ENCODE measurements at places on chromosomes 13 and 19. TPM values are rescaled to one million over a fixed set of nuclear protein-coding genes. Genes with fewer than 3 reads are reported as not detected.

- no peak for DNase-seq
Measured at GRCh38 chr19:6599866-6600454, 9.0 kb upstream of the CD70 start.

GRCh38 chr19:53977429-53977990 is 13.9 kb upstream of the CACNG6 start:
- peak; percentile 60 for DNase-seq

- no peak for DNase-seq
Measured at GRCh38 chr19:9407827-9408226, 27.5 kb downstream of the ZNF266 start.

GRCh38 chr19:10800488-10800887 is 35.5 kb downstream of the TMED1 start:
- DNase-seq: no peak

- DNase-seq: no peak
Measured at GRCh38 chr19:28687296-28687695, 525.7 kb downstream of the UQCRFS1 start.

GRCh38 chr13:51252954-51253532 is 30.8 kb downstream of the FAM124A start:
- no peak for DNase-seq

DNA sequence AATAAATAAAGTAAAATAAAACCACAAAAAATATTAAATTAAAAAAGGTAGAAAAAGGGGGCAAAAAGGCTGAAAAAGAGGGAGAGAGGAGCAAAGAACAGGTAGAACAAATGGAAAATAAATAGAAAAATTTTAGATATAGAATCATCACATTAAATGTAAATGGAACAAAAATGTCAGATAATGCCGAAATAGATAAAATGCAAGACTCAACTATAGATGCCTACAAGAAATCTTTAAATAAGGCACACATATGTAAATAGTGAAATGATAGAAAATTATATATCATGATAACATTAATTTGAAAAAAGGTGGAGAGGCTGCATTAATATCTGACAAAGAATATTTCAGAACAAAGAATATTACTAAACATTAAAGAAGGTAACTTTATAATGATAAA is 477.1 kb upstream of the SPRY2 start:
- DNase-seq: no peak

DNA sequence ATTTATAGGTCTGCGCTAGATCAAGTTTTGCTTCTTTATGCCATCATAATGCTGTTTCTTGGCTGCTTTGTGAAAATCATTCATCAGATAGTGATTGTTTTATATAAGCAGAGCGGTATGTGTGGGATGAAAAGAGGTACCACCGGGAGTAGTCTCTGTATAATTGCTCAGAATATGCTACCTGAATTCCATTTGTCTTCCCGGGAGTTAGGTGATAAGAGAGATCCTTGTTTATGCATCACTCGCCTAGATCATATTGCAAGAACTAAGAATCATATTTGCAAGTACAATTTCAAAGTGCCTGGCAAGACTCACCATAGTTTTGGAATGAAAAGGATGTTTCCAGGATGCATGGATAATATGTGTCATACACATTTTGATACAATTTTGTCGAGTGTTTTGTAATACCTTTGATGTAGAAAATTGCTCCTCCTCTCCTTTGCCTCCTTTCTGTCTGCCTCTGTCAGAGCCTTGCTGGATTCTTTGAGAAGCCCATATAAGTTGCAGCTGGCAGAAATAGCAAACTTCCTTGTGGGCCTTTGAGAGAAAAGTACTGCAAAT is 1306.0 kb upstream of the SLC10A2 start:
- DNase-seq: no peak

DNA sequence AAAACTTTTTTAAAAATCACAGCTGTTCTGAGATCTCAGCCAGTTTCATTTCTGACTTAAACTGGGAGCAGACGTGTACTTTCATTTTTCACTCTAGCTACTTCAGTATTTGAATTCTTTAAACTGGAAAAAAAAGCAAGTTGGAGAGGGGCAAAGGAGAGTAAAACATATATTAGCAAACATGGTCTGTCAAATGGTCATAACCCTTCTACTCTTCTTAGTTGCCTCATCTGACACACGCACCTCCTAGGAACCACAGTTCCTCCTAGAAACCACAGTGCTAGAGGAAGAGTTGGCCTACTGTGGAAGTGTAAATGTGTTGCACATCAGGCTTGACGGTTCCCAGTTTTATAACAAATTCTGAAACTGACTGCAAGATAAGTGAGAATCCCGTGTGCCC is 47.2 kb downstream of the TM9SF2 start:
- DNase-seq: no peak

DNA sequence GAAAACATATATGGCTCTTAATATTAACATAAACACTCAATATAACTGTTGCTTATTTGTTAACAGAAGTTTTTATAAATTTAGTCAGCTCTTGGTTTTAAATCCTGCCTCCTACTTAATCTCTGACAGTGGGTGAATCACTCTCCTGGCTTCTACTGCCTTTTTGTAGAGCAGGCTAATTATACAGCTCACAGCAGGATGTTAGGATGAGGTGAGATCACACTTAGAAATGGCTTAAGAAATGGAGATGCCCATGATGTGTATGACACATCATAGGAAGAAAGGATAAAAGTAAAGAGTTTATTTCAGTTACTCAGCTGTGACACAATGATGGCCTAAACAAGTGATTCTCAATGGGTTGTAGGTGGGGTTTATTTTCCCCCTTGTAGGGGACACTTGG is 345.6 kb downstream of the SPRY2 start:
- no peak for DNase-seq

- DNase-seq: no peak
Measured at GRCh38 chr19:19348266-19348665, 27.6 kb downstream of the MAU2 start.

GRCh38 chr19:35363711-35364425 is 5.6 kb downstream of the FFAR3 start:
- DNase-seq: no peak

GRCh38 chr19:47226426-47227351 is 4.3 kb downstream of the BBC3 start:
- peak; percentile 54 for DNase-seq

DNA sequence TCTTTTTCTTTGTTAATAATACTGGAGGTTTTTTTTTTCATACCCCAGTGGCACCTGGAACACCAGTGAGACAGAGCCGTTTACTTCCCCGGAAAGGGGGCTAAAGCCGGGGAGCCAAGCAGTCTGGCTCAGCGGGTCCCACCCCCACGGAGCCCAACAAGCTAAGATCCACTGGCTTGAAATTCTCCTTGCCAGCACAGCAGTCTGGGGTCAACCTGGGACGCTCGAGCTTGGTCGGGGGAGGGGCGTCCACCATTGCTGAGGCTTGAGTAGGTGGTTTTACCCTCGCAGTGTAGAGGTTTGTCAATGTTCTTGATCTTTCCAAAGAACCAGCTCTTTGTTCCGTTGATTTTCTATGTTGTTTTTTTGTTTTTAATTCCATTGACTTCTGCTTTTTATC is 94.6 kb upstream of the DIAPH3 start:
- DNase-seq: no peak

DNA sequence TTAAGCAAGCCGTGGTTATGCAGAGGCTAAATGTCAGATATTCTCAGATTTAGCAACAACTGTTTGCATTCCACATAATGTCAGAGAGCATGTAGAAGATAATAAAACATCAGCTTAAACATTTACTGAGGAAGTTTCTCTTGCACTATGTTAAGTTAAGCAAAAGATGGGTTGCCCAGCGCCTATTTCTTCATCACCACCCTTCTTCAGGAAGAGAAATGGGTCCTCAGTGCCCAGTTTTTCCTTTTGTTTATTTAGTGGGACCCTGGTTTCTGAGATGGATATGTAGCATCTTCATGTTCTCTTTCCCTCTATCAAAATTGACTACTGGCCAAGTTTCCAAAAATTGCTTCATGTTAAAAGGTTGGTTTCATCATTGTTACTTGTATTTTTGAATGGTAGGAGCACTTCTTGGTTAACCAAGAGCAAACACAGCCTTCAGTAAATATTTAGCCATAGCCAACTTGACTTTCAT is 356.8 kb downstream of the RFC3 start:
- no peak for DNase-seq

DNA sequence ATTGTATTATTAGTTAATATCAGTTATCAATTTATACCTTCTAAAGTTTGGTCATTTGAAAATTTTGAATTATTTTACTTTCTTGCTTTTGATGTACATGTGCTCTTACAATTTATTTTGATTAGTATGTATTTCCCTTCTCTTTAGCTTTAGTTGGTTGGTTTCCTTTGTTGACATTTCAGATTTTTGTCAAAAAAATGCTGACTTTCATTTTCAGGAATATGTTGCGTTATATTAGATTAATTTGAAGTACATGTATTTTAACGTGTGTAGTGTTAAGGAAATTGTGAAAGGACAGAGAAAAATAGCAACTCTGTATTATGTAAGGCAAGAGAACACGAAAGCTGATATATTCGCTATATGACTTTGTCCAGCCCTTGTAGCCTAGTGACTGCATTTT is 342.9 kb upstream of the SLITRK6 start:
- DNase-seq: no peak

- no peak for DNase-seq
Measured at GRCh38 chr19:41697198-41697855, 9.3 kb upstream of the CEACAM7 start.

DNA sequence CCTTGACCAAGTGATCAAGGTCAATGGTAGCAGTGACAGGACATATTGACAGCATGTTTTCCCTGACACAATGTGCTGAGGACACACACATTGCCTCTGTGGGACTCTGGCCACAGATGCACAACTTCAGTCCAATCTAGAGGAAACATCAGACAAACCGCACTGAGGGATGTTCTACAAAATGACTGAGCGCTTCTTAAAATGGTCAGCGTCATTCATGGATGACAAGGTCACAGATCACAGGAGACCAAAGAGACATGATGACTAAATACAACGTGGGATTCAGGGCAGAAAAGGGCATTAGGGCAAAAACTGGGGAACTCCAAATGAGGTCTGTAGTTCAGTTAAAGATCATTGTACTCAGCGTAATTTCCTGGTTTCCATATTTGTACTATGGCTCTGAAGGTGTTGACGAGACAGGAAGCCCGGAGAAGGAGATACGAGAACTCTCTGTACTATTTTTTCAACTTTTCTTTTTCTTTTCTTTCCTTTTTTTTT is 20.6 kb downstream of the PBX4 start:
- DNase-seq: no peak

GRCh38 chr19:30686826-30687566 is 314.8 kb downstream of the ZNF536 start:
- no peak for DNase-seq

GRCh38 chr13:70580825-70581224 is 472.6 kb upstream of the KLHL1 start:
- DNase-seq: no peak

The SUPT5H gene
- 62.2 TPM for total RNA-seq

The ZNF763 gene
- 2.8 TPM for total RNA-seq

The ZBTB7A gene
- total RNA-seq: 36.0 TPM

The LYPD3 gene
- total RNA-seq: 0.47 TPM

The KIR2DL1 gene
- not detected for total RNA-seq

The NLRP5 gene
- not detected for total RNA-seq

The SYDE1 gene
- total RNA-seq: 26.6 TPM

The RFPL4A gene
- total RNA-seq: not detected

The FGF22 gene
- total RNA-seq: 0.38 TPM

The NCR1 gene
- 2.3 TPM for total RNA-seq

The SHKBP1 gene
- 48.6 TPM for total RNA-seq

The SHC2 gene
- 11.8 TPM for total RNA-seq

The EMC10 gene
- 47.7 TPM for total RNA-seq

The ADGRE3 gene
- not detected for total RNA-seq

The KCNJ14 gene
- 1.6 TPM for total RNA-seq

The ATCAY gene
- total RNA-seq: not detected

All from omental fat pad (tissue), 4 donors.